ENCODE measurements at places on chromosomes 3 and 15.
A peak's percentile ranks its signal among the peaks of the same experiment; 100 is the strongest.

- no peak for DNase-seq
Measured at GRCh38 chr15:73108676-73109075, 56.4 kb downstream of the NEO1 start.

DNA sequence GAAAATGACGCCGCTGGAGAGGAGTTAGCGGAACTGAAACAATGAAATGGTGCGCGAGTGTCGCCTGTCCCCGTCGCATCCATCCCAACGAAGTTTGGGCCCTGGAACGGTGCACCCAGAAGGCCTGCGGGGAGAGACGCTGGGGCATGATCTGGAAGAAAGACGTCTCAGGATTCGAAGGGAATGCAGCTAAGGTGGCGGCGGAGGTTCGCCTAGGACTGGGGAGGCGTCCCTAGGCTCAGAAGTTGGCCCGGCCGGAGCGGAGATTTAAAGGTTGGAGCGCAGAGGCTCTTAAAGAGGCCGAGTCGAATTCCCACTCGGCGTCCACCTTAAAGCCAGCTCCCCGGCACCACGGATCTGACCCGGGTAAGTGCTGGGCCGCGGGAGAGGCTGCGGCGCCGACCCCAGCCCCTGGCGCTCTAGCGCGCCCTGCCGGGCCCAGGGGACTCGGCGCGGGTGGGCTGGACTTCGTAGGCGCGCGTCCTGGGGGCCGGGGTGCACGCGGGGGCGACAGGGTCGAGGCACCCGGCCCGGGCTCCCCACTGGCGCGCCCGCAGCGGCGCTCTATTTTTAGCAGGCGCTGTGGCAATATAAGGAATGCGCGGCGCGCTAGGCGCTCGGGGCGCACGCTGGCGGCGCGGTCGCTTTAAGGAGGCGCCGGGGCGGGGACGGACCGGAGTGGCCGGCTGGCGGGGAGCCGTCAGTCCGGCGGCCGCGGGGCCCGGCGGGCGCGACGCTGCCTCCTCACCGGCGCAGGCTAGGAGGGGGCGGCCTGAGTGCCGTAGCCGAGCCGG lies at the start of gene MRAS:
MRAS (plus strand) TSS at position 620 of the 794 bp plus-strand sequence. CDS start 24,305 bp downstream, outside the sequence.
- DNase-seq = peak; percentile 80

GRCh38 chr3:193757457-193757856 lies 164.4 kb downstream of the OPA1 start:
- DNase-seq = no peak

DNA sequence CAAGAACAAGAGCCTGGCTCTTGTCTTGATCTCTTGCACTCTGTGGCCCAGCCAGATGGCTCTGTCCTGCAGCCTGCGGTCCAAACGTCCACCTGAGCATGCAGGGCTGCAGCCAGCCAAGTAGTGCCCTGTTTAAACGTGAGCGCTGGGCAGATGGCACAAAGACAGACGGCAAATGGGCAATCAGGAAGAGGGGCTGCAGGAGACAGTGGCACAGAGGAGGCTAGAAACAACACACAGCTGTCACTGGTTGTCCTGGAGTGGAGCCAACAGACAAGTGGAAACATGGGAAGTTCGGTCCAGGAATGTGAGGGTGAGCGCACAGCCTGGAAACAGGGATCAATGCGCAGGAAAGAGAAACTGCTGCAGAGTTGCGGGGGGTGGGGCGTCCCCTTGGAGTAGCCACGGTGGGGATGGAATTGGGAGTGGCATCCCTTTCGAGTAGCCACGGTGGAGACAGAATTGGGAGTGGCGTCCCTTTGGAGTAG lies 10.7 kb upstream of the ZXDC start:
- no peak for DNase-seq

- no peak for DNase-seq
Measured at GRCh38 chr3:51928438-51928837, 13.3 kb downstream of the RRP9 start.

- DNase-seq = peak; percentile 66
Measured at GRCh38 chr3:100753846-100754245, 44.6 kb downstream of the TFG start.

DNA sequence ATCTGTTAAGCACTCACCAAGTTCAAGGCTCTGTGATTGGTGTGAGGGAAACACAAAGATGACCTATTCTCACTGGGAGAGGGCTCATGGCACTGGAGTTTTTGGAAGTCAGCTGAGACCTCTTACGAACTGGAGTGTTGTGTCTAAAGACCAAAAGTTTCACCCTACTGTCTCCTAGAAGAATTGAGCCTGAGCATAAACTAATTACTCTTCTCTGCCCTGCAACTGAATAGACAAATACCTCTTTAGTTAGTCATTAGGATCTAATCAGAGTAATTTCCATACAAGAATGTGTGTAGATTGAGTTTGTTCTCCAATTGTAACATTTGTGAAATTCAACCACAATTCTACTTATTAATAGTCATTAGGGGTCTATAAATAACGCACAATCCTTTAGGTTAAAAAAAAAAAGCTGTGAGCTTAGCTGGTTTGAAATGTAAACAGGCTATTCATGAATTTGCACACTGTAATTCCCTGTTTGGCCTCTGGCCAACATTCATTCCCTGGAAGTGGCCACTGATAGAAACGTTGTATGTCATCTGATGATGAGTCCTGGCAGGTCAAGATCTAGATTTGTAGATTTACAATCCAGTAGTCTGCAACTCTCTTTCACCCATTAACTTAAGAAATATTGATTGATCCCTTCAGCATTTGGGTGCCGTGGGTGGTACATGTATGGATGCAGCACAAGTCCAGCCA lies 76.8 kb upstream of the SOX14 start:
- DNase-seq = no peak

DNA sequence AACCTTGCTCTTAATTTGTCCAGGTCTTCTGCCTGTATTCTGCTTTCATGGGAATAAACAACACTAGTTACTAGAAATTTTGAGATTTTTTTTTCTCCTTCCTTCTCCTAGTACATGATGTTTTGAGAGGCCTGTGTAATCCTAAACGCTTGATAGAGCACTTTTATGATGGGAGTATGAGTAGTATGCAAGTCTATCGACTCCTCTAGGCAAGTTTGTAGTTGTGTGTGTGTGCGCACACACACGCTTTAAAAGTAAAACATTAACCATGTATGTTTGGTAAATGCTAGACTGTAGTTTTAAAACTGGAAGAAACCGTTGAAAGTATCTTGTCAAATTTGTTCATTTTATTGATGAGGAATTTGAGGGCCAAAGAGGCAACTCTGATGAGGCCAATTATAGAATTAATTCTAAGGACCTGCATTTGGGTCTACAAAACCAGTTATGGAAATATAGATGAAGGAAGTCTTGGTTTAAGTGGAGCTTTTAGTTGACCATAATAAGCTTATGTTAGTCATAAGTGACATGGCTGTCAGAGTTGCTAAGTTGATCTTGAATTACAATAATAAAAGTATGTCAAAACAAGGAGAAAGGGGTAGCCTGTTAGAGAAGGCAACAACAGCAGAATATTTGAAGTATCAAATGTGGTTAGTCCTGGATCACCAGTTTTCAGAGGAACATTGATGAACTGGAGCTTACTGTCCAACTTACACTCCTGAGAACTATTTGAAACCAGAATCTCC lies 47.1 kb downstream of the AKAP13 start:
- no peak for DNase-seq

DNA sequence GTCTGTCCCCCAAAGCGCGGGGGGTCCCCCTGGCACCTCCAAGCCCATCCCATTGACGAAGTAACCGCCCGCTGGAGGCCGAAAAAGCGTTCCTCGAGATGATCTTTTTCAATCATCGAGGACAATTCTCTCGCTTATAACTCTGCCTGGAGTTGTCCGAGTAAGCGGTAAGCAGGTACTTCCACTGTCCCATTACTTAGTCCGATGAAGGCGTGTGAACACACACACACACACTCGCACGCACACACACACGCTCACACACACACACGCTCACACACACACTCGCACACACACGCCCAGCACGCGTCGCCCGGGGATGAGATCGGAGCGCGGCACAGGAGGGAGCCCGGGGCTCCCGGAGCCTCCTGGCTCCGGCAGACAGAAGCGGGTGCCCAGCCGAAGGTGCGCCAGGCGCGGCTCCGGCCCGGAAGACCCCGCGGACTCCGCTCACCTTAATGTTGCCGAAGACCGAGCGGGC lies 430 bp downstream of the SLCO2A1 start:
- DNase-seq = peak; percentile 32

- DNase-seq = no peak
Measured at GRCh38 chr15:85878828-85879225, 84.1 kb upstream of the KLHL25 start.

DNA sequence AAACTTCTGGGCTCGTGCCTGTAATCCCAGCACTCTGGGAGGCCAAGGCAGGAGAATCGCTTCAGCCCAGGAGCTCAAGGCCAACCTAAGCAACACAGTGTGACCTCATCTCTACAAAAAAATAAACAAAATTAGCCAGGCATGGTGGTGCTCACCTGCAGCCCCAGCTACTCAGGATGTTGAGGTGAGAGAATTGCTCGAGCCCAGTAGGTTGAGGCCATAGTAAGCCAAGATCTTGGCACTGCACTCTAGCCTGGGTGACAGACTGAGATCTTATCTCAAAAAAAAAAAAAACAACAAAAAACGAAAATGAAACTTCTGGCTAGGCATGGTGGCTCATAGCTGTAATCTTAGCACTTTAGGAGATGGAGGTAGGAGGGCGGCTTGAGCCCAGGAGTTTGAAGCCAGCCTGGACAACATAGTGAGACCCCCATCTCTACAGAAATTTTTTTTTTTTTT lies 53.7 kb downstream of the PIK3CB start:
- DNase-seq = no peak

DNA sequence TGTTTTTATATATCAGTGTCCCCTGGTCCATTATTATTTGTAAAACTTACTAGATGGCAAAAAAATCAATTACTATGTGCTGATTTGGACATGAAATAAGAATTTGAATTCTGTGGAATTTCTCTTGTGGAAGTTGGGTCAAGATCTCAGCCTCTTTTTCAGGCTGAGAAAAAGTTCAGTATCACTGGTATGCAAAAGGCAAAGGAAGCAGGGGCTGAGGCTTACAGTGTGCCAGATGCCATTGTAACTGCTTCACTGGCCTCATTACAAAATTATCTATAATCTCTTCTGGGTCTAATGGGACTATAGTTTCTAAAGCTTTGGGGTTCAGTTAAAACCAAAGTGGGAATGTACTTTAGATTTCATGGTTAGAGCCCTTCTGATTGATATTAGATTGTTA lies 125.9 kb upstream of the SLC7A14 start:
- peak; percentile 51 for DNase-seq

- DNase-seq = no peak
Measured at GRCh38 chr3:167776066-167776685, 40.7 kb downstream of the SERPINI1 start.

Measured in choroid plexus epithelial cell (primary cell).